ENCODE measurements at places on chromosomes 7 and 10. TPM values are rescaled to one million over a fixed set of nuclear protein-coding genes. Genes with fewer than 3 reads are reported as not detected.

The GFRA1 gene
- not detected for polyA plus RNA-seq

DNA sequence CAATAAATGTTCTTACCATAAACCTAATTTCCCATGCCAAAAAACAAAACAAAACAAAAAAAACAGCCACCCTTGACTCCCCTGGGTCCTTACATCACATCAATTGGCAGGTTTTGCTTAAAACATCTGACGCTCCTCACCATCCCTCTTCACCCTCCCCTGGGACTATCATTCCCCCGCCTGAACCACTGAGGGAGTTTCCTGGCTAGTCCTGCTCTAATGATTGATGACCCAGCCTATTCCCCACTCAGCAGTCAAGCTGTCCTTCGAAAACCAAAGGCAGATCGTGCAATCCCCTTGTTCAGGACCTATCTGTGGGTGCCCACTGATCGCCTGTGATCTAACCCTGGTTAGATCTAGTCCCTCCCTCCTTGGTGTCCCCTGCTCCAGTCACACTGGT lies 11.2 kb upstream of the FRMPD2 start:
- H3K4me1 ChIP-seq: no peaks in the 10 kb centered on the region
- DNase-seq: no peak
- H3K27ac ChIP-seq: no peak overlapping the region

DNA sequence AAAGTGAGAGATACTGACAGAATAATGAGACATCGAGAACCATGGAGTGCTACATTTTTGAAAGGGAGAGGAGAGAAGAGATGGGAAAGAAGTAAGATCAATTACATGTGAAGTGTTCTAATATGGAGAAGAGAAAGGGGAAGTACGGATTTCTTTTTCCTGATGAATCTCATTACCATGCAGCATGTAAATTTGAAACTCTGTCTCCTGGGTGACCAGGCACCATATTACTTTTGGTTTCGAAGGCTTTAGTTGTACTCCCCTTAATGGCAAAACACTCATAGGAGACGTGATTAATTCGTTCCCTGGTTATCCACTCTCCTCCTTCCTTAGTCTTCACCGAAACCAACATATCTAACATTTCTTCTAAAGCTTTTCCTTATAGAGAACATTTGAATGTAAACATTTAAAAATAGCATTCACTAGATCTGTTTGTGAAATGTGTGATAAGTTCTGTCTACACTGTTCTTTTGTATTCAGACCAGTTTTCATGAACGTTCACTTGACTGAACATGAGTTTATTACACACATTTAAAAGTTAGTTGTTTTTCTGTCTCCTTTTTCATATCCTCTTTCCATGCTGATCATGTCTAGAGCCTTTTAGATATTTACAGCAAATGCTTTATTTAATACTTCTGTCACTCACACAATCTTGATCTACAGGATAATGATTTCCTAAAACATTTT lies 80.2 kb upstream of the MSRB2 start:
- DNase-seq: peak; percentile 4
- H3K27ac ChIP-seq: peak overlapping the region; percentile 2
- H3K27me3 ChIP-seq: peaks cover 18% of the 10 kb centered on the region
- no peaks in the 10 kb centered on the region for H3K36me3 ChIP-seq

DNA sequence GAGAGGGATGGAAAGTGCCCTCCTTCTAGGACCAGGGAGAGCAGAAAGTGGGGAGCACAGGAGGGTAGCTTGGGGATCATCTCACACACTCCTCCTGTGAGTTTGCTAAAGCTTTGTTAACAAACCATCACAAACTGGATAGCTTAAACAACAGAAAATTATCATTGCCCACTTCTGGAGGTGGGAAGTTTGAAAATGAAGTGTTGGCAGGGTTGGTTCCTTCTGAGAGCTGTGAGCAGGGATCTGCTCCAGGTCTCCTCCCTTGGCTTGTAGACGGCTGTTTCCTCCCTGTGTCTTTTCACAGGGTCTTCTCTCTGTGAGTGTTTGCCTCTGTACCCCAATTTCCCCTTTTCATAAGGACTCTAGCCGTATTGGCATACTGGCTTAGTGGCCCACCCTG lies 32.0 kb upstream of the CXCL12 start:
- no peak overlapping the region for H3K4me3 ChIP-seq
- no peaks in the 10 kb centered on the region for H3K4me1 ChIP-seq
- DNase-seq: no peak
- H3K27me3 ChIP-seq: peaks cover 12% of the 10 kb centered on the region
- peaks cover 3% of the 10 kb centered on the region for H3K36me3 ChIP-seq
- H3K27ac ChIP-seq: no peak overlapping the region

DNA sequence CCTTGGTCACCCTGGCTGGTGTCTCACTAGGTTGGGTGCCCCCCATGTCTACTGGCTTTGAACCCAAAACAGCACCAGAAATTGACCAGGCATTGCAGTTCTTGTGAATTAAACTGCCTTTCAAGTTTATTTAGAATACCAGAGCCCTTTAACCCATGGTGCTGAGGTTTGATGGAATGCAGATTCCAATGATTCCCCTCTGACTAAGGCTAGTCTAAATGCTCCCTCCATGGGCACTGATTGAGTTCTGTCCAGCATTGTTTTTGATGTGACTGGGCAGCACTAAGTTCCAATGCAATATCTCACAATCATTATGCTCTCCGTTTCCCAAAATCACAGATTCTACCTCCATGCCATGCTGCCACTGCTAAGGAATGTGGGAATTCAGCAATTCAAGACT lies 1047.4 kb upstream of the LRRN3 start:
- DNase-seq: no peak
- no peak overlapping the region for H3K4me3 ChIP-seq
- no peaks in the 10 kb centered on the region for H3K4me1 ChIP-seq
- no peaks in the 10 kb centered on the region for H3K27me3 ChIP-seq
